ENCODE measurements at places on chromosomes 13 and 19. TPM values are rescaled to one million over a fixed set of nuclear protein-coding genes. Genes with fewer than 3 reads are reported as not detected.

PGLYRP2 gene
- 0.08 TPM for polyA plus RNA-seq

IGSF23 gene
- polyA plus RNA-seq, result not detected

FFAR2 gene
- 0.05 TPM for polyA plus RNA-seq

DNA sequence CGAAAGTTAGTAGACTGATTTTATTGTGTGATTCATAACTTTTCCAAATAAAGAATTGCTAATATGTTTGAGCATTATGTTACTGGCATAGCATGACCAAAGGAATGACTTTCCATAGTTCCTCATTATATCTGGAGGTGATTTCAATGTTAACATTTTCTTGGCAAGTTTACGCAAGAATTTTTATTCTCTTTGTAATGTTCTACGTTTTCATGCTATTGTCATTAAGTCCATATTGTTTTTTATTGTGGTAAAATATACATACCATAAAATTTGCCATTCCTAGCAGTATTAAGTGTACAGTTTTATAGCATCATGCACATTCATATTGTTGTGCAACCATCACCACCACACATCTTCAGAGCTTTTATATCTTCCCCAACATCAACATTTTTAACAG is 14.8 kb downstream of the KCTD12 start:
- DNase-seq, result no peak

DNA sequence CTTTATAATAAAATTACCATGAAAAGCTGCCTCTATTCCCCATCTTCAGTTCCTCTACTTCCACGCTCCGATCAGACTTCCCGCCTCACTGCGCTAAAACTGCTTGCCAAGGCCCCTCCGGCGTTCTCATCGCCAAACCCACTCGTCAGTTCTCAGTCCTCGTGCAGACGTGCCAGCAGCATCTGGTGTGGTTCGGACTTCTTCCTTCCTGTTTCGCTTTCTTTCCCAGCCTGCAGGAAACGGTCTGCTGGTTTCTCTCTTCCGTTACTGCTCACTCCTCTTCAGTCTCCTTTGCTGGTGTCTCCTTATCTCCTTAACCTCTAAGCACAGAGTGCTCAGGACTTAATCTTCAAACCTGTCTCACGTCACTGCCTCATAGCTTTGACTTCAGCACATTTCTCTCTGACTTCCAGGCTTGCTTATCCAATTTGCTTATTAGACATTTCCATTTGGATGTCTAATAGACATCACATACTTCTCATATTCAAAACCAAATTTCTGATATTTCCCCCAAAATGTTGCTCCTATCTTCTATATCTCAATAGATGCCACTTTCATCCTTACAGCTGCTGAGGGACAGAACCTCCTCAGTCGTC is 40.3 kb downstream of the RCBTB2 start:
- DNase-seq, result no peak

- no peak for DNase-seq
These were observed 1156.5 kb downstream of the OLFM4 start for GRCh38 chr13:54185101-54185500.
